ENCODE measurements at places on chromosomes 16 and 17.

DNA sequence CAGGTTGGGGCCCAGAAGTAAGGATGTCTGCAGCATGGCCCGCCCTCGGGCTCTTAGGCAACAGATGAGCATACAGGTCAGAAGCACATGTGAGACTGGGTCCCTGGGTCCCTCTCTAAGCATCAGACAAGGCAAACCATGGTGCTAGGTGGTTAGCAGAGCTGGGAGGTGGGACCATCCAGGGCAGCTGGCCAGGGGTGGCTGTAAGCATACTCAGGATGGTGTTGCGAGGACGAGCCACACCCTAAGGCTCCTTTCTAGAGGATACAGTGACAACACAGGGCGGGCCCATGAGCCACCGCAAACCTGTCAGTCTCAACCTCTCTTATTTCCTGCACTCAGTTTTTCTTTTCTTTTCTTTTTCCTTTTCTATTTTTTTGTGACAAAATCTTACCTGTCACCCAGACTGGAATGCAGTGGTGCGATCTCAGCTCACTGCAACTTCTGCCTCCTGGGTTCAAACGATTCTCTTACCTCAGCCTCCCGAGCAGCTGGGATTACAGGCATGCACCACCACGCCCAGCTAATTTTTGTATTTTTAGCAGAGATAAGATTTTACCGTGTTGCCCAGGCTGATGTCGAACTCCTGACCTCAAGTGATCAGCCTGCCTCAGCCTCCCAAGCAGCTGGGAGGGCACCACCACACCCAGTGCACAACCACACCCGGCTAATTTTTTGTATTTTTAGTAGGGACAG is 3.6 kb downstream of the FA2H start:
- no peak for DNase-seq

GRCh38 chr17:71505981-71506380 is 614.8 kb upstream of the SOX9 start:
- DNase-seq: no peak

DNA sequence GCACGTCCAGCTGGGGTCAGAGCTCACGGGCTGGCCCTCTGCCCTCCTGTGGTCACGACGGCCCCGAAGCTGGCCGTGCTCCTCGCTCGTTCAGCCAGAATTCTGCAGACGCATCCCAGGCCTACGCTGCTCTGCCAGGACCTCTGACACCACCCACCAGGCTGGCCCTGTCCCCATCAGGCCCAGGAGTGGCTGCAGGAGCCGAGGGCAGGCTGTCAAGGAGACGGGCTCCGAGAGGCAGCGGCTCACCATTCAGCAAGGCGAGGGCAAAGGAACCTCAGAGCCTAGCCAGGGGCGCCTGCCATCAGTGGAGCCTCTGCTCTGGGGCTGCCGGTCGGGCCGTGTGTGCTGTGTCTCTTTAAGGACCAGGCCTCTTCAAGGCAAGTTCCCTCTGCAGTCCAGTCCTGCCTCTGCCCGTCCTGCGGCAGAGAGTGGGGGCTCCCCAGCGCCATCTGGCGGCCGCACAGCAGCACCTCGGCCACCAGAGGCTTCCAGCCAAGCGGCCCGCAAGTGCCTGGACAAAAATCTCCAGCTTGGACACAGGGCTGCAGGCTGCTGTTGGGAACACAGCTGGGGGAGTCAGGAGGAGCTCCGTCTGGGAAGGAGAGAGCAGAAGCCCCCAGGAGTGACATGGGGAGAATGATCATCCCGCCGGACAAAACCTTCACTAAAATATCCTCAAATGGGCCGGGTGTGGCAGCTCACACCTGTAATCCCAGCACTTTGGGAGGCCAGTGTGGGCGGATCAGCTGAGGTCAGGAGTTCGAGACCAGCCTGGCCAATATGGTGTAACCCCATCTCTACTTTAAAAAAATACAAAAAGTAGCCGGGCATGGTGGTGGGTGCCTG is 7.4 kb upstream of the ABR start:
- DNase-seq: peak; percentile 87

- DNase-seq: no peak
Measured at GRCh38 chr17:67422897-67423296, 45.8 kb downstream of the PITPNC1 start.

GRCh38 chr17:44002141-44002848 is 2.1 kb upstream of the NAGS start:
- peak; percentile 59 for DNase-seq

DNA sequence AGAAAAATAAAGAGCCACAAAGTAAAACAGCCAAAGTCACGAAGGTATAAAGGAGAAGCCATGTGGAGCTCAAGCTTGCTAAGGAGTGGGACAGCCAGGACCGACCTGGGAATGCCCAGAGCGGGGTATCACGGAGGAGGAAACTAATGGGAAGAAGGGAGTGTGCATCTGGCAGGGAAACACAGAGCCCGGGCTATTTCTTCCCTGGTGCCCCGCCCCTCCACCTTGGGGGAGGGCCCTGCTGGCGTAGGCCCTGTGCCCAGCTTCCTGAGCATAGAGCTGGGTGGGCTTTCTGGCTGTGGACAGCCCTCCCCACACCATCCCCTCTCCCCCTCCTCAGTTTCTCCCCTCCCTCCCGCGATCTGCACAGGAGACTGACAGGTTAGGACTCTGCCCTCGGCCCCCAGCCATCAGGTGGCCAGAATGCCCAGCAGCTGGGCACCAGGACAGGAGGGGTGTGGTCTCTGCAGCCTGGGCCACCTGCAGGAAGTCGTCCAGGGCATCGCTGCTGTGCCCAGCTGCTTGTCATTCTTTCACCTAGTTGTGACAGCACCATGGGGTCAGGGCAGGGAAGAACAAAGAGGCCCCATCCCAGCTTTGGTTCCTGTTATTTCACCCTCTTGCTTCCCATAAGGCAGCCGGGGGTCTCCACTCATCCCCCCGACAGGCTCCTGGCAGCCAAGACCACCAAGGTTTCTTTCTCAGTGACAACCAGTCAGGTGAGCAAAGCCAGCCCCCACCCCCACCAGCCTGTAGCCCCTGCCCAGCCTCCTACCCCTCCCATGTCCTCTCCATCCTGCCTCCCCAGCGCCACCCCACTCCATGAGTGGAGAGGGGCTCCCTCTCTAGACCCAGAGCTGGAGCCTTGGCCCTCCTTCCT is 7.1 kb upstream of the DCAF7 start:
- DNase-seq: no peak

GRCh38 chr17:65071861-65072260 is 15.3 kb upstream of the GNA13 start:
- no peak for DNase-seq

- peak; percentile 94 for DNase-seq
Measured at GRCh38 chr16:4373909-4374742, 2.5 kb downstream of the VASN start.

- no peak for DNase-seq
Measured at GRCh38 chr17:39809221-39809620, 54.9 kb downstream of the IKZF3 start.

DNA sequence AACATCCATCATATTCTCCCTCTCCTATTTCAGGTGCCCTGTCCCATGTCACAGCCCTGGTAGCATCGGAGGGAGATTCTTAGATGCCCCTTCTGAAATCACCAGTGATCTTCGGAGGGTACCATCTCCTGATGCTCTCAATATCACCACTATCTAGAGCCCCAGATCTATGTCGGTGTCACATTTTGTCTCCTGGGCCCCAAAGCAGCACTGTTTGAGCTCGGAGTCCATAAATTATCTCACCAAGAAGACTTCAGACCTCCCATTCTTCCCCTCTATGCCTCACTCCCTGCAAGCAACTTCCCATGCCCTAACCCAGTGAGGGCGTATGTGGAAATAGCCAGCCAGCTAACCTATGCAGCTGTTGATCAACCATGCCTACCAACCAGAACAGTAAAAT is 51.5 kb upstream of the NLK start:
- DNase-seq: no peak

DNA sequence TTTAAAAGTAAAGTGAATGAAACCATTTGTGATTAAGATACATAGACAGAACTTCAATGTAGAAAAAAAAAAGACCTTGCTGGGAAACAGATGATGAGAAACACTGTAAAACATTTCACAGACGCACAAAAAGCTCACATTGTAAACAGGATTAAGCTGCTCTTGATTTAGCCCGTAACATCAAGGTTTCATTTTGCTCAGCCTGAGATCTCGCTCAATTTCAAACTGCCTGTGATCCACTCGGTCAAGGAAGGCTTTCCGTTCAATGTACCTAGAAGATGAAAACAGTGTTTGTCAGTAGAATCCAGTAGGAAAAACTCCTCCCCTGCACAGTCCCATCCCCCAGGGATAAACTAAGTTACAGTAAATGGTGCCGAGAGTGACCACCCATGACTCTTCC is 42.3 kb upstream of the BCAR1 start:
- DNase-seq: peak; percentile 38

GRCh38 chr16:75343941-75344340 is 89.4 kb downstream of the CFDP1 start:
- no peak for DNase-seq

- DNase-seq: peak; percentile 52
Measured at GRCh38 chr16:69482410-69482991, 58.1 kb downstream of the CYB5B start.

DNA sequence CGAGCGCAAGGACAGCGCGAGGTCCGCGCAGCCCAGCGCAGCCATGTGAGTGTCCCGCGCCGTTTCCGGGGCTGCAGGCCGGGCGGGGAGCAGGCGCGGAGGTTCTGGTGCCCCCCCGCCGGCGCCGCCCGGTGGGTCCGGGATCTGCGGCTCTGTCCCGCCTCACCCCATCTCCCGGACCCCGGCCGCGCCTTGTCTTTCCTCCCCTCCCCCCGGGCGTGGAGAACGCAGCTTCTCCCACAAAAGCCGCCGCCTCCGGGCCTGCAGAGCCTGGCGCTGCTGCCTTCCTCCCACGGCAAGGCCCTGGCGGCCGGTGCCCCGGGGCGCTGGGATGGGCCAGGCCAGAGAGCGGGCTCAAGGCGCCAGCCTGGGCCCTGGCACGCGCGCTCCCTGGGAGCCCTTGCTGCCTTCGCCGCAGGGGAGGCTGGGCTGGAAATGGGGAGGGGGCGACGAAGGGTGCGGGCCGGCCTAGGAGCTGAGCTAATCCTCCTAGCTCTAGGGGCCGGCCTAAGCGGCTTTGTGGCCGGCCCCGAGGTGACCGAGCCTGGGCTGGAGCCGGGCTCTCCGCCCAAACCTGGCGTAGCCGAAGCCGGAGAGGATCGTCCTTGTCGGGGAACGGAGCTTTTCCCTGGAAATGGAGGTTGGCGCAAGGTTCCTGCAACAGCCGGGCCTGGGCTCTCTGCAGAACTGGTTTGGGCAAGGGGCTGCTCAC is 397 bp downstream of the RIPOR1 start:
- peak; percentile 52 for DNase-seq

GRCh38 chr17:79086609-79087427 is 12.2 kb downstream of the ENGASE start:
- no peak for DNase-seq

GRCh38 chr16:12511708-12512107 is 292.0 kb downstream of the CPPED1 start:
- no peak for DNase-seq

DNA sequence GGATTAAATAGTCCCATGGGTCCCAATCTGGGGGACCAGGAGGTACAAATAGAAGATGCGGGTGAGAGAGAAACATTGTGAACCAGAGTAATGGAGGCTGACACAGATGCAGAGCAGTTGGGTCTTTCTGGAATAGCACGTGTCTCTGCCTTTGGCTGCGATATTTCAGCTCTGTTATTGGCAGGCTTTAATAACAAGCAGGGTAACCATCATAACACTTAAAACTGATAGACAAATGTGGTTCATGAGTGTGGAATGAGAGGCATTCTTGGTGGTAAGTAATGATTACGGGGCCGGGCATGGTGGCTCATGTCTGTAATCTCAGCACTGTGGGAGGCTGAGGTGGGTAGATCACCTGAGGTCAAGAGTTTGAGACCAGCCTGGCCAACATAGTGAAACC is 110.3 kb downstream of the SNX29 start:
- DNase-seq: no peak

DNA sequence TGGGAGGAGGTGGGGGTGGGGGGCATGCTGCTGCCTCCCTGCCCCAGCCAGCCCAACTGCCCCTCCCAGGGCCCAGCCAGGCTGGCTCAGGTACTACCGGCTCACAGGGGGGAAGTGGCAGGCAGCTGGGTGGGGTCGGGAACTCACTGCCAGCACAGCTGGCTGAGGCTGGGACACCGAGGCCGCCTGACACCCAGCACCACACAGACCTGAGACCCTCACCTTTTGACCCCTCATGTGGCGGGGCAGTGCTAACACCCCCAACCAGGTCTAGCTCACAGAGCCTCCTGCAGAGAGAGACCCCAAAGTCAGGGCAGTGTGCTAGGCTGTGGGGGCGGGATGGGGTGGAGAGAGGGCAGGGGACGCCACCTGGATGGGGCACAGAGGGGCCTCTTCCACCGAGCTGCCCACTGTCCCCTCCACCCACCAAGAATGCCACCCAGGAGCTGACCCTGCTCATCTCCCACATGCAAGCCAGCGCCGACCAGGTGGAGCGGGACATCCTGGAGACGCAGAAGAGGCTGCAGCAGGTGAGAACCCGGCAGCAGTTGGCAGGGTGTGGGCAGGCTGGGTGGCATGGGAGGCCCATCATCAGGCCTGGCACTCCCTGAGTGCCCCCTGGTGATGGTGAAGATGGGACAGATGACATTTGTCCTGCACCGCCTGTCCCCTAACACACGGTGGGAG is 3.0 kb downstream of the EVPLL start:
- no peak for DNase-seq

DNA sequence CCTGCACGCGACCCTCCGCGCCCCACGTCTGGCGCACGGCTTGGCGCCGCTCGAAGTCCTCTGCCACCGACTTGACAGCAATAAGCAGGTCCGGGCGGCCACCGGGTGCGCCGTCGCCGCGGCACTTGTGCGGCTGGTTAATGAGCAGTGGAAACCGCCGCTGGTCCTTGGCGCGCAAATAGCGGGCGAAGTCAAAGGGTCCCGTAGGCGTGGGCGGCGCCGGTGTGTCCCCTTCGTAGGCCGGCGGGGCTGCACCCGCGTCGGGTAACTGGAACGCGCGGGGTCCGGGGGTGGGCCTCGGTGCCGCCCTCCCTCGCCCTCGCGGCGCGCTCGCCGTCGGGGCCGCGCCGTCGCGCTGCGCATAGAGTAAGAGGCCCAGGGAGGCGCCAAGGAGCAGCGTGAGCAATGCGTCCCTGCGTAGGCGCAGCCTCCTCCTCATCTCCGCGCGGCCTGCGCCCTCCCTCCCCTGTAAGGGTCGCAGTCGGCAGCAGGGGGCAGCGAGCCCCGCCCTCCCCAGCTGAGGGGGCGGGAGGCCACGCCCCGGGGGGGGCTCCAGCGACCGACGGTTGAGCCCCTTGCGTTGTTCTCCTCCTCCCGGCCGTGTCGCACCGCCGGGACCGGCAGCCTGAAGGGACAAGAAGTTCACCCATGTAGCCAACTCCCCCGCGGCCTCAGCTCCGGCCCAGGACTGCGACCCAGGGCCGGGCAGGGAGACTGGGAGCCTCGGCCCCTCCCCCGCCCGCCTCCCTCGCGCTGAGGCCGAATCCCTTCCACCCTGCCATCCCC is 558 bp downstream of the B3GNT9 start:
- DNase-seq: peak; percentile 76

GRCh38 chr17:69533481-69534234 is 119.2 kb downstream of the MAP2K6 start:
- no peak for DNase-seq

- no peak for DNase-seq
Measured at GRCh38 chr16:56414366-56414765, 11.0 kb downstream of the AMFR start.

Data from mesenchymal stem cell (in vitro differentiated cells and primary cell).